ENCODE measurements at places on chromosomes 13 and 19.

- no peak for DNase-seq
- peaks cover 13% of the 10 kb centered on the region for H3K4me1 ChIP-seq
- peaks cover 36% of the 10 kb centered on the region for H3K36me3 ChIP-seq
- H3K27me3 ChIP-seq = no peaks in the 10 kb centered on the region
These were observed 11.7 kb downstream of the RAP2A start for GRCh38 chr13:97445522-97446187.

- H3K4me1 ChIP-seq = peaks cover 4% of the 10 kb centered on the region
- no peaks in the 10 kb centered on the region for H3K27me3 ChIP-seq
- H3K36me3 ChIP-seq = peaks cover 13% of the 10 kb centered on the region
- H3K4me3 ChIP-seq = no peak overlapping the region
- no peak for DNase-seq
- H3K27ac ChIP-seq = peak overlapping the region; percentile 9
These were observed 253.8 kb downstream of the KLF12 start for GRCh38 chr13:73880365-73880764.

DNA sequence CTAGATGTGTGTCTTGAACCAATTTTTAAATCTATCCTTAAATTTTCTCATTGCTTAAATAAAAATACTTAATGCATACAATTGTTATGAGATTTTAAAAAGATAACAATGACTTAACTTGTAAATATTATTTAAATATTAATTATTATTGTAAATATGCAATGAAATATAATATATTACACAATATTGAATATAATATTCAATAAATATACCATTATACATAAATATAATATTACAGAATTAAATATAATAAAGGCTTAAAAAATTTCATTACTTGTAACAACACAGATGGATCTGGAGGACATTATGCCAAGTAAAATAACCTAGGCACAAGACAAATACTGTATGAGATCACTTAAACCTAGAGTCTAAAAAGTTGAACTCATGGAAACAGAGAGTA lies 1532.3 kb downstream of the PCDH9 start:
- DNase-seq = no peak
- no peak overlapping the region for H3K27ac ChIP-seq
- no peaks in the 10 kb centered on the region for H3K36me3 ChIP-seq

GRCh38 chr19:38733241-38733492 lies 11.1 kb downstream of the CAPN12 start:
- DNase-seq = no peak
- H3K27ac ChIP-seq = peak overlapping the region; percentile 88
- peaks cover 11% of the 10 kb centered on the region for H3K4me1 ChIP-seq
- peaks cover 9% of the 10 kb centered on the region for H3K36me3 ChIP-seq
- peaks cover 10% of the 10 kb centered on the region for H3K27me3 ChIP-seq
- no peak overlapping the region for H3K4me3 ChIP-seq

DNA sequence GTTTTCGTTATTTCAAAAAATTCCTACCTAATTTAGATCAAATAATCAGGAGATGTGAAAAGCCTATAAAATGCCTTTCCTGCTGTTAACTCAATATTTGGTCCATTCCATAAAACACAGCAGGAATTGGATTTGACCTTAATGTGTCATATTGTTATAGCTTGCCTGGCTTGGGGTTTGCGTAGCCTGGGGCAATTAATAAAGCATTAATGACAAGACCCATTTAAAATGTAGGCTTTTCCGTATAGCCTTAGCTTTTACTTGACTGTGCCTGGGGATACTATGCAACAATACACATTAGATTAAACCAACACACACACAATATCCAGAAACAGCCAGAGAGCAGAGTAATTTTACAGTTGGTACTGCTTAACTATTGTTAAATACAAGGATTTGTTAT lies 117.2 kb upstream of the MAB21L1 start:
- H3K4me3 ChIP-seq = no peak overlapping the region
- peaks cover 19% of the 10 kb centered on the region for H3K4me1 ChIP-seq
- peaks cover 3% of the 10 kb centered on the region for H3K27me3 ChIP-seq
- no peaks in the 10 kb centered on the region for H3K36me3 ChIP-seq

DNA sequence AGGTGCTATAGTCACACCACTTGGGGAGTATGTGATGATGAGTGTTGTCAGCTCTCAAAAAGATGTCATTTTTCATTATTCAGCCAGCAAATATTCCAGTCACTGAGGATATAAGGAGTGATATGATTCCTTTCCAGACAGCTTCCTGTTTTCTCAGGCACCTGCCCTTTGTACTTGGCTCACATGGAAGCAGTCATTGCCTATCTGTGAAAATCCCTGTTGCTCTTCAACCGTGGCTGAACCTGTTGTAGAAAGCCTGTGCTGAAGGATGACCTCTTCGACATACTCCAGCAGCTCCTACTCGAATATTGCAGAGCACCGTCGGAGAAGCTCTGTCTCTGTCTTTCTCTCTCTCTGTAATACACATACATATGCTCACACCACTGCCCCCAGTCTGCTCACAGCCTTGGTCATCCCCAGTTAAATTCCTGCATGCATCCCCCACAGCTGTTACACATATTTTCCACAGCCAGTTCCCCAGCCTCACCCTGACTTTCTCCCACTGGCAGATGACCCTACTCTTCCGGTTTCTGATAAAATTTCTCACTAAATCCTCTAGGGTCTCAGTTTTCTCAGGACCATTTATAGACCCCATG lies 204.2 kb upstream of the ARGLU1 start:
- no peaks in the 10 kb centered on the region for H3K36me3 ChIP-seq
- no peak overlapping the region for H3K27ac ChIP-seq
- no peaks in the 10 kb centered on the region for H3K27me3 ChIP-seq

DNA sequence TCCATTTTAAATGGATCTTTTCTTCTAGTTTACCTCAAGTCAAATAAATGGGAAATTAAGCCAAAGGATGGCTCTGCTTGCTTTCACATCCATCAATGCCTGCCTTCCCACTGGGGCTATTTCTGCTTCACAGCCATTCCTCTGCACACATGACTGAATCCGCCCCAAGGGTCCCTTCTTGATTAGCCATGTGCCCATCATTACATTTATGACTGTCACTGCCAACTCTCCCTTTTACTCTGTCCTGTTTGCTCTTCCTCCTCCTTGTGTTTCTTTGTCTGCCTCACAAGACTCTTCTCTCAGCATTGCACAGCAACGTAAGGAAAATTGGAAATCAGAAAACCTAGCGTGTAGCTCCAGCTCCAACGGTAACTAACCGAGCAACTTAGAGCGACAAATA lies 410.2 kb downstream of the TBC1D4 start:
- H3K27me3 ChIP-seq = peaks cover 5% of the 10 kb centered on the region
- H3K27ac ChIP-seq = no peak overlapping the region
- no peak for DNase-seq
- no peak overlapping the region for H3K4me3 ChIP-seq
- no peaks in the 10 kb centered on the region for H3K36me3 ChIP-seq

DNA sequence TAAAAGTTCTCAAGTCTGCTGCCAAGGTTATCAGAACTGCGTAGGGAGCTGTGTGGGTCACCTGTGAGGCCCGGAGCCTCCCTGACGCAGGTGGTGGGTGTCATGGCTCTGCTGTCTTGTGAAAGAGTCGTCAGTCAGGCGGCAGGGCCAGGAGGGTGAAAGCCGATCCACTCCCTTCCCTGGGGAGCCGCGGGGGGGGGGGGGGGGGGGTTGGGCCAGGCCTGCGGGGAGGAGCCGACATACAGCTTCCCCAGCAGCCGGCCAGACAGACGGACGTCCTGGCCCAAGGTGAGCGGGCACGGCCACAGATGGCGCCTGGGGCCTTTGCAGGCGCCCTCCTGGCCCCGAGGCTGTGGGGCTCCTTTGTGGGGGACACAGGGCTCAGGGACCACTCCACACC lies 12.4 kb downstream of the SBNO2 start:
- H3K27me3 ChIP-seq = no peaks in the 10 kb centered on the region
- no peak for DNase-seq
- no peaks in the 10 kb centered on the region for H3K36me3 ChIP-seq
- H3K4me1 ChIP-seq = peaks cover 4% of the 10 kb centered on the region

DNA sequence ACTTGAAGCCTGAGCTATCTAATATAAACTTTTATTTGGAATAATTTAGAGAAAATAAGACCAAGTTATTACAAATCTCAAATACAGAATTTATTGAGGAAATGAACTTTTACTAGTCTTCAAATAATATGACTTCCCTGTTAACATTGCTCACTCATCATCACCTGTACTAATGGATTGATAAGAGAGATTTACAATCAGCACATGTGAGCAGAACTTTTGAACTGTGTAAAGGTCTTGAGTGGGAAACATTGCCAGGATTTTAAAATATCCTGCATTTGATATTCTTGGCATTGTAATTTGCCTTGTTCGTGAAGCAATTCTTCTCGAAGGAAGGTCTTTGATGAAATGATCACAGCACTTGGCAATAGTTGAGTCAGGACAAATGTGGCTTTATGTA lies 111.9 kb downstream of the FGF9 start:
- no peak overlapping the region for H3K4me3 ChIP-seq
- no peaks in the 10 kb centered on the region for H3K36me3 ChIP-seq
- no peak overlapping the region for H3K27ac ChIP-seq

GRCh38 chr13:50168786-50169185 lies 153.5 kb downstream of the KCNRG start:
- H3K27ac ChIP-seq = no peak overlapping the region
- no peaks in the 10 kb centered on the region for H3K4me1 ChIP-seq
- peaks cover 4% of the 10 kb centered on the region for H3K36me3 ChIP-seq
- peaks cover 3% of the 10 kb centered on the region for H3K27me3 ChIP-seq
- no peak for DNase-seq

GRCh38 chr13:25286308-25286968 lies 850 bp downstream of the MTMR6 start:
- H3K27me3 ChIP-seq = peaks cover 26% of the 10 kb centered on the region
- H3K27ac ChIP-seq = peak overlapping the region; percentile 92
- H3K36me3 ChIP-seq = no peaks in the 10 kb centered on the region
- DNase-seq = no peak

- H3K4me1 ChIP-seq = peaks cover 4% of the 10 kb centered on the region
- no peak overlapping the region for H3K4me3 ChIP-seq
- no peak overlapping the region for H3K27ac ChIP-seq
These were observed 75.7 kb upstream of the SGCG start for GRCh38 chr13:23105051-23105450.

- no peak overlapping the region for H3K4me3 ChIP-seq
- peaks cover 4% of the 10 kb centered on the region for H3K36me3 ChIP-seq
- no peak for DNase-seq
- peaks cover 18% of the 10 kb centered on the region for H3K4me1 ChIP-seq
These were observed 52.8 kb downstream of the ELF1 start for GRCh38 chr13:40966298-40966697.

- no peak overlapping the region for H3K4me3 ChIP-seq
- H3K27ac ChIP-seq = no peak overlapping the region
These were observed 32.2 kb downstream of the UFM1 start for GRCh38 chr13:38381890-38382289.

GRCh38 chr13:102191951-102192502 lies 209.8 kb downstream of the FGF14 start:
- H3K27me3 ChIP-seq = no peaks in the 10 kb centered on the region
- no peak overlapping the region for H3K4me3 ChIP-seq
- no peaks in the 10 kb centered on the region for H3K36me3 ChIP-seq
- H3K27ac ChIP-seq = no peak overlapping the region
- peaks cover 5% of the 10 kb centered on the region for H3K4me1 ChIP-seq

DNA sequence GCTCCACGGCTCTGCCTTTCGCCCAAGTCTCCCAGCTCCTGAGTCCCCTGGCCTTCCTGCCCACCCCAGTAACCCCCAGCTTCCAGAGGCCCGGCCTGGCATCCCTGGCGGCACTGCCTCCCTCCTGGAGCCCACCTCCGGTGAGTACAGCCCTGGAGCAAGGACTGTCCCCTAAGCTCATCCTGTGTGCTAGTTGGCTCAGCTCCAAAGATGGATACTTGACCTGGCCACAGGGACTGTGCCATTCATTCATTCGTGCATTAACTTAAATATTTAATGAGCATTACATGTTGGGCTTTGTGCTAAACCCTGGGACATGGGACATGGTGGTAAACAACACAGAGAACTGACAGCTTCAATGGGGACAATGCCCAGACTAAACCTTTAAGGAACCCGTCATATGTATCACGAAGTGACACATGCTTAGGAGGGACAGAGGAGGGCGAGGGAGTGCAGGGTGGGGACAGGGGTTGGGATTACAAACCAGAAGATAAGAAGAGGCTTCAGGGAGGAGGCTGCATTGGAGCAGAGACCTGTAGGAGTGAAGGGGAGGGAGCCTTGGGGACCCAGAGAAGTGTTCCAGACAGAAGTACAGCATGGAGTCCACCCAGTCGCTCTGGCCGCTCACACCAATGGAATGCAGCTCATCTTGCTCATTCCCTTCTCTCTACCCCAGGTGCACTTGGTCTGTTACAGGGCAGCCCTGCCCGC lies 6.9 kb upstream of the OVOL3 start:
- no peaks in the 10 kb centered on the region for H3K27me3 ChIP-seq
- H3K27ac ChIP-seq = no peak overlapping the region
- H3K36me3 ChIP-seq = no peaks in the 10 kb centered on the region
- H3K4me1 ChIP-seq = no peaks in the 10 kb centered on the region
- no peak for DNase-seq

- DNase-seq = no peak
- H3K27me3 ChIP-seq = no peaks in the 10 kb centered on the region
- H3K36me3 ChIP-seq = peaks cover 15% of the 10 kb centered on the region
- H3K27ac ChIP-seq = peak overlapping the region; percentile 8
These were observed 144.9 kb downstream of the KLF12 start for GRCh38 chr13:73989244-73989843.

DNA sequence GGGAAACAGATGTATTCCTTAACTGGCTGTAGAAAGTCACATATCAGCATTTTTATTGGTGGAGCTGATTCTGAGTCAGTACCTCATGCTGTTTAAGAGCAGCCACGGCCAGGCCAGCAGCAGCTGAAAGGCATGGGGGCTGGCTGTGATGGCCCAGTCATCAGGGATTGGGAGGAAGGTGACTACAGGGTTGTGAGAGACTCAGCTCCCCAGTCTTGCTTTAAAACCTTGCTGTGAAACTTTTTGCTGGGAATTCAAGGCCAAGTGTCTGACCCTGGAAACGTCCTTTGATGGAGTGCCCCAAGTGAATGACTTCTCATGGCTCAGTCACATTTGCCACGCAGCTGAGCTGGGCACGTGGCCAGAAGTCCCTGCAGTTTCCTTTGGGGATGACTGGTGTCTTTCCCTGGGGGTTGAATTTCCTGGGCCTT lies 39.1 kb upstream of the RNF113B start:
- peaks cover 81% of the 10 kb centered on the region for H3K4me1 ChIP-seq
- DNase-seq = no peak
- no peak overlapping the region for H3K4me3 ChIP-seq
- H3K27me3 ChIP-seq = no peaks in the 10 kb centered on the region

Measured in type B pancreatic cell (in vitro differentiated cells).